ENCODE measurements at places on chromosomes 7 and 10.

DNA sequence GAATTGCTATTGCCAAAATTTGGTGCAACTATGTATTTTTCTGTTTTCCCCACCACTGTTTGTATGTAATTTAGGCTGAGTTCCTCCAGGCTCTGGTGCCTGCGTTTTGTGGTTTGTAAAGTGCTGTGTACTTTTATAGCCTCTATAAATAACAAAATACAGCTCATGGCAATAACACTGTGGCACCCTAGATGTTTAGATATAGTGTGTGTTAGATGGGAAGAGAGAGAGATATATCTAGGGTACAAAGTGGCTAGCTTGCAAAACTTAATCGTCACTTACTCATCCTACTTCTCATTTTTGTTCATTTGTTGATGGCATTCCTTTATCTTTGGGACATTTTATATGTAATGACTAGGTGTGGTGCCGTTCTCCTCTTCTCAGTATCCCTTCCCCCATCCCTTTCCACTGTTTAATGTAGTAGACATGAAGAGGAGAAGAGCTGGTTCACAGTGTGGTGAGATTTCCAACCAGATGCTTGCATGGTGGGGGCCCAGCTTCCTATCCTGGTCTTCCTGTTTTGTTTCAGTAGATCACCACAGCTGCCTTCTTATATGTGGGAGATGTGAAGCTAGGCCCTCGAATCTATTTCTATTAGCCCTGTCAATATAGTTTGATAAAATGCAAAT, 115.0 kb downstream of the SND1 start:
- no peak for DNase-seq
- no peak overlapping the region for H3K27ac ChIP-seq
- H3K27me3 ChIP-seq: no peaks in the 10 kb centered on the region
- H3K4me1 ChIP-seq: no peaks in the 10 kb centered on the region
- H3K4me3 ChIP-seq: no peak overlapping the region
- no peaks in the 10 kb centered on the region for H3K36me3 ChIP-seq

DNA sequence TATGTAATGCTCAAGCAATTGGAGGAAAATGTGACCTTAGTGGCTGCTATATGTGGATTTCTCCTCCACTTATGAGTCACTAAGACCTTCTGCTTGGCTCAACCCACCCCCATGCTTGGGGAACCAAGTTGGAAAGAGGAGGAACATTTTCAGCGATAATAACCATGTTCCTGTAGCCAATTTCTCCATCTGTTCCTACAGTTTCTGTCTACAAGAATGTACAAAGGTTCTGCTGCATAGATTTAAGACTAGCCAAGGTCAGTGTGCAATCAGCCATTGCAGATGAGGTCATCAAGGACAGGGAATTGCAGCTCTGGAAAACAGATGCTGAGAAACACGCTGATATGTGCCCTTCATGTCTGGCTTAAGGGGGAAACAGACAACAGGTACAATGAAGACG, 5.6 kb upstream of the NRCAM start:
- no peak overlapping the region for H3K27ac ChIP-seq
- no peaks in the 10 kb centered on the region for H3K27me3 ChIP-seq
- no peak for DNase-seq
- no peaks in the 10 kb centered on the region for H3K36me3 ChIP-seq
- no peak overlapping the region for H3K4me3 ChIP-seq

DNA sequence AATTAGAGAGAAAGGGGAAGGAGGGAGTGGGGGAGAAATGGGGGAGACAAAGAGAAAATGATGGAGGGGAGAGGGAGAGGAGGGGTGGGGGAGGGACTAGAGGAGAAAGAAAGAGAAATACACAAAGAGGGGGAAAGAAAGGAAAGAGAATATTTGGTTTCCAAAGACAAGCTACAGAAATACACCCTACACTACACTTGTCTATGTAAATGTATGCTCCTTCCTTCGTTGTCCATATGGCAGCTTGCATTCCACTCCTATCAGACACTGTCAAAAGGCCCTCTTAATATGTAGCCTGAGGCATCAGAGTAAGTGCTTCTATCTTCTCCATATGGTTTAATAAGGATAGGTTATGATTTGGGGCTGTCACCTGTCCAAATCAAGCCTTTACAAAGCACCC, 92.8 kb upstream of the FEZF1 start:
- H3K36me3 ChIP-seq: no peaks in the 10 kb centered on the region
- no peak for DNase-seq
- no peak overlapping the region for H3K27ac ChIP-seq
- H3K27me3 ChIP-seq: no peaks in the 10 kb centered on the region
- no peaks in the 10 kb centered on the region for H3K4me1 ChIP-seq

DNA sequence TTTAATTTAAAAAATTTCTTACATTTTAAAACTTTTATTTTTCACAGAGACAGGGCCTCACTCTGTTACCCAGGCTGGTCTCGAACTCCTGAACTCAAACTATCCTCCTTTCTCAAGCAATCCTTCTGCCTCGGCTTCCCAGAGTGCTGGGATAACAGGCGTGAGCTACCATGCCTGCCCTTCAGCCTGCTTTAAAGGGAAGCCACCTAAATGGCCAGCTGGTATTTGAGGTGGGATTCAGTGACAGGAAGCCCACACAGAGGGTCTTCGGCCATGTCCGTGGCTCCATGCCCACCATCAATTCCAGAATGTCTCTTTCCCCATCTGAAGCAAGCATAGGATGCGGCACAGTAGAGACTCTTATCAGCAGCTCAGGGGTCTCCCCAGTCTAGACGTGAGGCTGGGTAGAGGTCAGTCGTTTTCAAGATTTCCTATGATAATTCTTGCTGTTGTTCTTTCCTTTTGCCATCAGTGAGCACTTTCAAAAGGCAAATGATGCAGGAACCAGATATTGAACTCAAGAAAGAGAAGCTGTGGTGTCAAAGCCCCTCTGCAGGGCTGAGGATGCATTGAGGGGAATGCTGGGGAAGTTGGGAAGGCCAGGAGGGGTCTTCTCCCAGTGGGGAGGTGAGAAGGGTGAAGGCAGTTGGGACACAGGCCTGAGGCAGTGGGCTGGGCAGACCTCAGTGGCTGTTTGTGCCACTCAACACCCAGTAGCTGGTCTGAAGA, 291.5 kb upstream of the IGFBP3 start:
- no peak for DNase-seq
- H3K36me3 ChIP-seq: no peaks in the 10 kb centered on the region

- no peaks in the 10 kb centered on the region for H3K27me3 ChIP-seq
- no peak for DNase-seq
- no peak overlapping the region for H3K27ac ChIP-seq
- no peaks in the 10 kb centered on the region for H3K4me1 ChIP-seq
These were observed 553.6 kb upstream of the GHITM start for GRCh38 chr10:83585686-83586085.

Measured in prostate gland (tissue), 2 donors.